Astrocyte (in vitro differentiated cells and primary cell): ENCODE measurements at places on chromosomes 2 and 18. TPM values are rescaled to one million over a fixed set of nuclear protein-coding genes. Genes with fewer than 3 reads are reported as not detected.

- DNase-seq = no peak
Observed at GRCh38 chr18:74541703-74542555, 7.6 kb downstream of the CNDP1 start.

DNA sequence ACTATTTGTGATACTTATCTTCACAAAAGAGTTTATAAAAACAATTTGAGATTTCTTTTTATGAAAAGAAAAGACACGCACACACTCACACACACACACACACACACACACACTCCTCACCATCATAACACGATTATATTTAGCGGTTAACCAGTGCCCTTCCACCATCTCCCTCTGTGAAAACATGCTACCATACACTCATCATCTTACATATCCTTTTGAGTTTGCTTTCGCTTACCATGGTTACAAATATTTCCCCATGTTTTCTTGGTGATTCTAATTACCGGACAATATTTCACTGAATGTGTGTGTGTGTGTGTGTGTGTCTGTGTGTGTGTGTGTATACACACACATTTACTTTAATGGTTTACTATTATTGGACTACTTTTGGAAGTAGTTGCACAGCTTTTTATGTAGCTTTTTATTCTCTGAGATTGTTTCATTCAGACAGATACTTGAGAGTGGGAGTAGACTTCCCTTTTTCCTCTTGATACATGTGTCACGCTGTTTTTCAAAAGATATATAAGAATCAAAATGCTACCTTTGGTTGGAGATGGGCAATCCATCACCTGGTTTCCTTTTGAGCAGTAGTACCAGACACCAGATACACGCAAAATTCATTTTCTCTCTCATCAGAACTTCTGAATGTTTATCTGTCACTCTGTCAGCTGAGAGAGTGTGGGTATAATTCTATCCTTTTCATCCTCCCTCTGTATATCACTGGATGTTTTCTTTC is 138.1 kb downstream of the SETBP1 start:
- DNase-seq = no peak

DNA sequence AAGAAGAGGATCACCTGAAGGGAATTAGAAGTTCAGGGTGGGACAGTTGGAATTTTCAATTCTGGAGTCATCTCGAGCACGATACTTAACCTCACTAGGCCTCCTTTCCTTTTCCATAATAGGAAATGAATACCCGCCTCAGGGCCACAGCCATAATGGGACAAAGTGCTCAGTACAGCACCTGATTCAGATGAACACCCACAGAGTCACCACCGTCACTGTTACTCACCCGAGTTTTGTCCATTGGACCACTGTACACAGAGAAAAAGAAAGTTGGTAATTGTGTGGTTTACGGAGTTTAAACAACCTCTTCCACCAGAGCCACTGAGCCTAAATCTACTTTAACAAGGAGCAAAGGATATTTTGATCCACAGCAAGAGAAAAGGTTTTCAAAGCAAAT is 122.0 kb upstream of the NDUFV2 start:
- no peak for DNase-seq

- DNase-seq = no peak
Observed at GRCh38 chr2:236720974-236721540, 151.4 kb downstream of the ACKR3 start.

DNA sequence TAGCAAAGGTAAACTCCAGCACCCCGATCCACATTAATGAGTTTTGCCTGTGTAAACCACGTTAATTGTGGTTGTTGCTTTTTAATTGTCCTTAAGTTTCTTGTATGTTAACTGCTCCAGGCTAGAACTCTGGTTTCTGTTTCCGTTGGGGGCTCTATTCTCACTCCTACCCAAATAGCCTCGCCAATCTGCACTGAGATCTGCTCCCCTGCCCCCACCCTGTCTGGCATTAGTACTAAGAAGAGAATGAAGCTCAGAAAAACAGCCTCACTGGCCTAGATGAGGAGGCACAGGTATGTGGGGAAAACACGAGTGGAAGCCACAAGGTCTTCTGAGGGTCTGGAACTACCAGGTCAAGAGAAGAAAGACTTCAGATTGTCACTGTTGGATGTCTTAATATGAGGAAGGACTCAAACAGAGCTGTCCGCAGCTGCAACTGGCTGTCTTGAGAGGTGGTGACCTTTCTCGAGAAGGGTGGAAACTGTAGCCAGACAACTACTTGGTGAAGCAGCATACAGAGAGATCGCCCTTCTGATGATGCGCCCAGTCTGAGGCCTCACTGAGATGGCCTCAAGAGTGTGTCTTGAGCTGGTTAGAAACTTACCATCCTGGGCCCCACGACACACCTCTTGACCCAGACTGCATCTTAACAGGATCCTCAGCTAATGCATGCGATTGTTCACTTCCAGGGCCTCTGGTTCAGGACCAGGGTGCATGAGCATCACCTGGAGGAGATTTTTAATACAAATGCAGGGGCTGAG is 73.1 kb downstream of the TGOLN2 start:
- DNase-seq = no peak

DNA sequence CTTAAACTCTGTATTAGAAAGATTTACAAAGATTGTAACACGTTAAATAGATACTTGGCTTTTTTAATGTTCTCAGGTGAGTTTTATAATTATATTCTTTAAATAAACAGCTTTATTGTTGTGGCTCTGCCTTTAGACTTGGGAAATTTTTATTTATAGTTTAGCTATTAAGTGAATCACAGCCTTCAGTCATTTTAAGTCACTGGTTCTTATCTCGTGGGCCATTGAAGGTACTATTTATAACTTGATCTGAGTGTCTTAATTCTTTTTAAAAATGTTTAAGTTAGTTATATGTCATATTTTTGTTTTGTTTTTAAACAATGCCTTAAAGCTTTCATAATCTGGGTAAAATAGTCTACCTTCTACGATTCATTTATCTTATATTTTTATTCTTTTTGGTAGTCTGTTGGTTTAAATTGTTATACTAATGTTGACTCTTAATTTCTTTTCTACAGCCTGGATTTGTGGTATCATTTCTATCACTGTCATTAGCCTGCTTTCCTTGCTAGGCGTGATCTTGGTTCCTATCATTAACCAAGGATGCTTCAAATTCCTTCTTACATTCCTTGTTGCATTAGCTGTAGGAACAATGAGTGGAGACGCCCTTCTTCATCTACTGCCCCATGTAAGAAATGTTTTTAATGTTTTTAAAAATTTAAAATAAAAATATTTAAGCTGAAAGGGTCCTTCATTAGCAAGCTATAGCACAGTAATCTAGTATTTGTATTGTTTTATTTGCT is 49.3 kb downstream of the SLC39A10 start:
- peak; percentile 71 for DNase-seq

DNA sequence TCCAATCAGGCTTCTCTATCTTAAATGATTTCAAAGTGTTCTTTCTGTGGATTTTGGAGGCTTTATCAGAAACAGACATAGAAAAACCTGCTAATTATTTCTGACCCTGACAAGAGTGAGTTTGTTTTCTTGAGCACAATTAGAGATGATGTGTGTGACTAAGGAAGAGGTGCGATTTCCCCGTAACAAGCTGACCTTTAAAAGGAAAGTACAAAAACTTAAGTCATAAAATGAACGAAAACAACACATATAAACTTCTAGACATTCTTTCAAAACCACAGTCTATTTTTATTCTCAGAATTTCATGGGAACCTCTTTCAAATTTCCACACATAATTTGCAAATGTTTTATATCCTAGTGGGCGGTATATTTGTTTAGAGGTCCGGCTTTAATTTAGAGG is 604.8 kb downstream of the CPS1 start:
- DNase-seq = peak; percentile 22

DNA sequence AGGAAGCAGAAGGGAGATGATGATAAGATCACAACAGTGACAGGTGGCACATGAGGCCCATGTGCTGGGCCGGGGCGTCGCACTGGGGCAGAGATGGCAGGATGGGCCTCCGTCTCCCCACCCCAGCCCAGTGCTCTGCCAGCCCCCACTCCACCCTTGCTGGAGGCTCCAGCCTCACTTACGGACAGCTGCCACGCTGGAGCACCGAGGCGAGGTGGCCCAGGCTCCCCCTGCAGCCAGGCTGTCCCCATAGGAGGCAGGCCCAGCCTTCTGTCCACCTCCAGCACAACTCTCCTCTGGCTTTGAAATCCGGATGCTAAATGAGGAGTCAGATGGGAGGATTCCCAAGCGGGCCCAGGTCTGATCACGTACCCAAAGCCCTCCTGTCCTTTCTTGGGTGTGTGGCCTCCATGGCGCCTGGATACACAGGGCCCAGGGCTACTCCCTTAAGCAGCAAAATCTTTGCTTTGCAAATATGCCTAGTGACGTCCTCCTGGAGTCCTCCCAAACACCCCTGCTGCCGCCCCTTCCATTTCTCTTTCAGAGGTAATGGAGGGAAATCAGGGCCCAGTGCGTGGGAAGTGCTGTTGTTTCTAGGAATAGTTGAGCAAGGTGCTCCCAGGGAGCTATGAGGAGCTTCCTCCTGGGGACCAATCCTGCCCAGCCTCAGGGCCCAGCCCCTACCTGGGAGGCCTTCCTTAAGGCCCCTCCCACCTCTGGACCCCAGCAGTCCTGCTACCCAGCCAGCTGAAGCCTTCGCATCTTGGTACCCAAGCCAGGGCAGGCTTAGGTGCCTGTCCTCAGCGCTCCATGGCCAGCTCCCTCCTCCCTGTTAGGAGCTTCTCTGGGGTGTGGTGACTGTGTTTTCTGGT is 170.4 kb upstream of the MYCN start:
- no peak for DNase-seq

- DNase-seq = no peak
Observed at GRCh38 chr18:14947482-14948162, 199.7 kb downstream of the ANKRD30B start.

The TNS1 gene
- total RNA-seq = 219 and 264 TPM in 2 replicates

The CHCHD5 gene
- total RNA-seq = 17.9 and 25.3 TPM in 2 replicates
